ENCODE measurements at places on chromosomes 7 and 10.

GRCh38 chr10:23354630-23355279 lies 10.2 kb upstream of the C10orf67 start:
- no peak for DNase-seq

DNA sequence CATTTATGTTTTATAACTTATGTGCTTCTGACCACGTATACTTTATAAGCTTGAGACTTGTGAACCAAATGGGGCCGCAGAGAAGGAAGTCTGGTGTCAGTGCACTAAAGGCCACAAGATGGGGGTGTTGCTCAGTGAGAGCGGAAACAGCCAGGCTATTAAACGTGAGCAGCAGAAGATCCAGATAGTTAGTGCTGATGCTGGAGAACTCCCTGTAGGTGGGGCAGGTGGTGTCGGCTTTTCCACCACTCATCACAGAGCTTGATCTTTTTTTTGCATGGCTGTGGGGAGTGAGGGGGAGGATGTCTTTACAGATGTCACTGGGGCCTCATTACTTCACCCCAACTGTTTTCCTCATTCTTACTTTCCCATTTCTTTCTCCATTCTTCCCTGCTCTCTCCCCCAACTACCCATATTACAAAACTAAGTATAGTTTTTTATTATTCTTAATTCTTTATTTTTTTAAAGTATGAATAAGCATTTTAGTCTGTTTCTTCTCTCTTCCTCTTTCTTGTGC lies 34.7 kb downstream of the ACADSB start:
- peak; percentile 70 for DNase-seq

DNA sequence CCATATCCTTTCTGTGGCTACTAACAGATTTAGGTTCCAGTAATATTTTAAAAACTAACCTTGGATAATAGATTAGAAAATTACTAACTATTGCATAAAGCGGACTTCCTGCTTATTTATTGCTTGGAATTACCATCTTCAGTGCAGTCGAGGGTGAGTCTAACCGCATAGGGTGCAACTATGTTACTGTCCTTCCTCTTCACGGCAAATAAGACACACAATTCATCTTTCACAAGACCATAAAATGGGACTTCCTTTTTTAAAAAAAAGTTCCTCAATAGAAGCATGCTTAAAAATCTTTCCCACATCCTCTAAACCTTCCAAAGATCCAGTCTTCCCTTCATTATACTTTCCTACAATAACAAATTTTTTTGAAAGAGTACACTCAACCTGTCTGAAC lies 2.1 kb downstream of the SLC25A40 start:
- no peak for DNase-seq

- DNase-seq = no peak
Observed at GRCh38 chr10:88184543-88185297, 321.3 kb downstream of the PTEN start.

- peak; percentile 69 for DNase-seq
Observed at GRCh38 chr7:134422008-134422407, 36.9 kb downstream of the AKR1B1 start.

DNA sequence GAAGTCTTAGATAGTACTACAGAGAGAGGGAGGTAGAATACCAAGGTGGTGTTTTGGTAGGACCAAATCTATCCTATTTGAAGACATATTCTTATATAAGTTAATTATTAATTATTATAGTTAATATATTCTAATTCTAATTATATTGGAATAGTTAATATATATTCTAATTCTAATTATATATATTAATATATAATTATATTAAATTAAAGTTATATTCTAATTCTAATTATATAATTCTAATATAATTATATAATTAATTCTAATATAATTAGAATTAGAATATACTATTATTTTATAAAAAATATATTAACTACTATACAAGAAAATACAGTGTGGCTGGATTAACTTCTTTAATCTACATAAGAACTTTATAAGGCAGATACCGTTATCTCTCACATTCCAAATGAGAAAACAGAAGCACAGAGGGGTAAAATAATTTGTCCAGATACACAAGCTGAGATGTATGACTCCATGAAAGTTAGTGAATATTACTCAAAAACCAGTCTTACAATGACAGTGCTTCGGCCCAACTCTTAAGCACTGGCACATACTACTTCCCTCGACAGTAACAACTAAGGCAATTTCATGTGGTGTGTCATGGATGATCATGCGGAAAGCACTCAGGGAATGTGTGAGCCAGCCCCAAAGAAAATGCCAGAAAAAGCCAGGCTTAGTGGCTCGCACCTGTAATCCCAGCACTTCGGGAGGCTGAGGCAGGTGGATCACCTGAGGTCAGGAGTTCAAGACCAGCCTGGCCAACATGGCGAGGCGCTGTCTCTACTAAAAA lies 42.6 kb downstream of the TYW1B start:
- peak; percentile 90 for DNase-seq
